GM23248 (cell line): ENCODE measurements at places on chromosomes 4 and X. TPM values are rescaled to one million over a fixed set of nuclear protein-coding genes. Genes with fewer than 3 reads are reported as not detected.

Gene GPR82
- not detected in 2 replicates for total RNA-seq

Gene TGIF2LX
- not detected in 2 replicates for total RNA-seq

Gene ARHGEF6
- total RNA-seq: 5.9 and 7.7 TPM in 2 replicates

Gene CT45A1
- not detected in 2 replicates for total RNA-seq

Gene XG
- total RNA-seq: 16.3 and 21.4 TPM in 2 replicates

GRCh38 chr4:36651253-36651652 is 369.8 kb downstream of the DTHD1 start:
- no peak overlapping the region for H3K27ac ChIP-seq
- no peaks in the 10 kb centered on the region for H3K36me3 ChIP-seq
- no peak for DNase-seq
- no peak overlapping the region for H3K4me3 ChIP-seq
- H3K4me1 ChIP-seq: no peaks in the 10 kb centered on the region

DNA sequence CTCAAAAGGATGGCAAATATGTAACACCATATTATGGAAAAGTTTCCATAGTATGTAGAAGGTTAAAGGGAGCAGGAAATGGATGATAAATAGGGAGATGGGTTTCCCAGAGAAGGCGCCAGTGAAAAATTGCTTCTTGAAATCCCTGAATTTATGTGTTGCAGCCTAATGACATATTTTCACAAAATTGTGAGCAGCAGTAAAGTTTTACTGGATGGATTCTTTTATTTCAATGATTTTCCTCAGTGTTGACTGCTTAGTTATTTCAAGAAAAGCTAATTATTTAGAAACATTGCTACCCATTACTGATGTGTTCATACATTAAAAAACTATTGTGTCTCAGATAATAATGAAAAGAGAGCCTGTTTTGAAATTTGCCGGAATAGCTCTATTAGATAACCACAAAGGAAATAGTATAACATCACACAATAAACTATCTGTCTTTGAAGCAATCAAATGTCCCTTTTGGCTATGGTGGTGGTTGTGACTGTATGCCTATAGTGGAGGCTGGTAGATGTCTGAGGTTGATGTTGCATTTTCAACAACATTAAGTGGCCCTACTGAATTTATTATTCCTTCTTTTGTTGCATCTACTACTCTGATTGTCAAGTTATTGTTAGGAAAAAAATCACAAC is 169.9 kb upstream of the HAND2 start:
- no peaks in the 10 kb centered on the region for H3K4me1 ChIP-seq
- no peaks in the 10 kb centered on the region for H3K27me3 ChIP-seq
- no peak for DNase-seq
- H3K4me3 ChIP-seq: no peak overlapping the region
- H3K36me3 ChIP-seq: no peaks in the 10 kb centered on the region
- H3K27ac ChIP-seq: no peak overlapping the region

- H3K27me3 ChIP-seq: no peaks in the 10 kb centered on the region
- no peaks in the 10 kb centered on the region for H3K36me3 ChIP-seq
- DNase-seq: peak; percentile 89
- H3K4me3 ChIP-seq: peak overlapping the region; percentile 30; the same call in 1 of the 2 replicates
- H3K4me1 ChIP-seq: peaks cover 58% of the 10 kb centered on the region
Measured at GRCh38 chr4:128573781-128574508, 235.6 kb upstream of the JADE1 start.

GRCh38 chr4:7687796-7688195 is 251.9 kb downstream of the AFAP1 start:
- H3K27me3 ChIP-seq: peaks cover 11% of the 10 kb centered on the region; the same call in 1 of the 2 replicates
- no peaks in the 10 kb centered on the region for H3K4me1 ChIP-seq
- DNase-seq: no peak

DNA sequence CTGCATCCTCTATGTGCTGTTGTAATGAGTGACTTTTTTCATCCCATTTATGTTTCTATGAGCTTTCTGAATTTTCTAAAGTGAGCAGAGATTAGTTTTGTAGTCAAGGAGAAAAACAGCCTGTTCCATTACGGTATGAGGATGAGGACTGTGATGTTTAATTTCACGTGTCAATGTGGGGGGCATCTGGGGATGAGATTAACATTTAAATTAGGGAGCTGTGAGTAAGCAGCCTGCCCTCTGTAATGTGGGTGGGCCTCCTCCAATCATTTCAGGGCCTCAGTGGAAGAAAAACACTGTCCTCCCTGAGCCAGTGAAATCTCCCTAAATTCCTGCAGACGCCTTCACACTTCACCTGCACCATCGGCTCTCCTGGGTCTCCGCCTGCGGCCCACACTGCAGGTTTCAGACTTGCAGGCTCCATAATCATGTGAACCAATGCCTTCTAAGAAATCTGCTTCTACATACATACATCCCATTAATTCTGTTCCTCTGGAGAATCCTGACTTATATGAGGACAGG is 121.7 kb downstream of the AFAP1 start:
- peaks cover 55% of the 10 kb centered on the region for H3K4me1 ChIP-seq
- peak overlapping the region; percentile 80 for H3K27ac ChIP-seq
- H3K36me3 ChIP-seq: peaks cover 54% of the 10 kb centered on the region
- no peak overlapping the region for H3K4me3 ChIP-seq

GRCh38 chr4:48470570-48470969 is 12.6 kb upstream of the SLC10A4 start:
- DNase-seq: peak; percentile 33
- H3K4me3 ChIP-seq: no peak overlapping the region
- 0 out of 2 replicates have a peak, but pooled peaks cover 7% of the 10 kb centered on the region for H3K4me1 ChIP-seq

DNA sequence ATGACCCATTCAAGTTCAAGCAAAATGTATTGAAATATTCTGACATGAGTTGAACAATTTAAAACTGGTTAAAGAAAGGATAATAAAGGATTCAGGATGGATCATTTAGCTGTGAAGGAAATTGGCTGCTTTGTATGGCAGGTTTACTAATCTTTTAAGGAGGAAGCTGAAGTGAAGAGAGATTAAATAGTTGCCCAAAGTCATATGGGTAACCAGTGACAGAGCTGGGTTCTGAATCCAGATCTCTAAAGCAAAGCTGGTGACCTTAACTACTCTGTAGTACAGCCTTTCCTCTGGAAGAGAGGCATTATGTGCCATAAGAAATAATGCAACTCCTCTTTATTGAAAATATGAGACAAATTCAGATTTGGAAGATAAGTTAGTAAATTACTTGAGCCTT is 22.8 kb downstream of the FHIP1A start:
- H3K27me3 ChIP-seq: no peaks in the 10 kb centered on the region
- no peak overlapping the region for H3K4me3 ChIP-seq
- H3K27ac ChIP-seq: no peak overlapping the region
- no peaks in the 10 kb centered on the region for H3K36me3 ChIP-seq
- peaks cover 37% of the 10 kb centered on the region for H3K4me1 ChIP-seq
- no peak for DNase-seq

- no peak overlapping the region for H3K4me3 ChIP-seq
- H3K27ac ChIP-seq: no peak overlapping the region
- DNase-seq: no peak
- H3K36me3 ChIP-seq: no peaks in the 10 kb centered on the region
- H3K27me3 ChIP-seq: peaks cover 26% of the 10 kb centered on the region
Measured at GRCh38 chr4:15784959-15785634, 7.0 kb downstream of the CD38 start.

DNA sequence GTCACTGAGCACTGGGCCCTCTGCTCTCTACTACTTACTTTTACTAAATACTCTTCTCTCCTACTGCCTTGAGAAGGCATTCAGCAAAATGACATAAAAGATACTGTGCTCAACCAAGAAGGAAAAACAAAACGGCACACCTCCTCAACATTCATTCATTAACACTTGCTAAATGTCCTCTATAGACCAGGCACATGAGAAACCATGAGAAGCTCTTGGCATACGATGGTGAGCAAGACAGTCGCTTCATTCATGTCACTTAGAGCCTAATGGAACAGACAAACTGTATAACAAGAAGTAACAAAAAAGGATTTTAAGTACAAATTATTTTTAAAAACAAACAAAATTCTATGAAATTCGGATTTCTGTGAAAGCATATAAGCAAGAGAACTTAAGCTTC is 38.7 kb downstream of the COL25A1 start:
- no peaks in the 10 kb centered on the region for H3K36me3 ChIP-seq
- no peak for DNase-seq
- no peak overlapping the region for H3K27ac ChIP-seq
- no peak overlapping the region for H3K4me3 ChIP-seq

GRCh38 chr4:177349191-177349590 is 39.5 kb downstream of the NEIL3 start:
- no peaks in the 10 kb centered on the region for H3K27me3 ChIP-seq
- no peak for DNase-seq
- H3K4me1 ChIP-seq: no peaks in the 10 kb centered on the region
- H3K4me3 ChIP-seq: no peak overlapping the region
- H3K36me3 ChIP-seq: no peaks in the 10 kb centered on the region

- H3K4me3 ChIP-seq: no peak overlapping the region
- no peaks in the 10 kb centered on the region for H3K4me1 ChIP-seq
- no peak overlapping the region for H3K27ac ChIP-seq
- no peak for DNase-seq
- no peaks in the 10 kb centered on the region for H3K36me3 ChIP-seq
- no peaks in the 10 kb centered on the region for H3K27me3 ChIP-seq
Measured at GRCh38 chr4:24370421-24370820, 213.9 kb downstream of the DHX15 start.

DNA sequence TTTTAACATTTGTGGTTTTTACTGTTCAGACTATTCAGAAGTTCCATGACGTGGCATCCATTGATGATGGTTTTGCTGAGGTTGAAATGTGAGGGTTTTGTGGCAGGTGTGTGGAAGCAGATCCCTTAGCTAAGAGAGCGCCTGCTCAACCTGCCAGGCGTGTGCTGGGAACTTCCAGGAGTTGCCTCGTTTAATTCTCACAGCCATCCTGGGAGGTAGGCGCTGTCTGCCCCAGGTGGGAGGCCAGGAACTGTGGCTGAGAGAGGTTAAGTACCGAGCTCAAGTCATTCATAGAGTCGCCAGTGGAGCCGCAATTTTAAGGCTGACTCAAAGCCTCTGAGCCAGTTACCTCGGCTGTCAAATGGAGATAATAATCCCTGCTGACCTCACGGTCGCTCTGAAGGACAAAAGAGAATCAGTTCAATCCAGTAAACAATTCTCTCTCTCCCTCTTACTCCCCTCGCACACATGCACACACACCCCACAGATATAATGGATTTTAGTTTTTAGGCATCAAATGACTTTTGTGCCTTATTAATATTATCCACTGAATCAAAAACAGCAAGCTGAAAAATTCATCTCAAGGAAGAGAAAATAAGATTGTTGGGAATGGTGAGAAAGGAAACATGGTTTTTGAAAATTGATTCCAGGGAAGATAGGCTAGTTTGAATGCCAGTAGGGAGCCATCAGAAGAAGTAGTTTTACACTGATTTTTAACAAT is 171.3 kb downstream of the PTTG2 start:
- peak overlapping the region; percentile 19; the same call in 1 of the 2 replicates for H3K4me3 ChIP-seq
- H3K36me3 ChIP-seq: no peaks in the 10 kb centered on the region
- H3K27ac ChIP-seq: peak overlapping the region; percentile 93
- DNase-seq: no peak
- peaks cover 46% of the 10 kb centered on the region for H3K4me1 ChIP-seq

DNA sequence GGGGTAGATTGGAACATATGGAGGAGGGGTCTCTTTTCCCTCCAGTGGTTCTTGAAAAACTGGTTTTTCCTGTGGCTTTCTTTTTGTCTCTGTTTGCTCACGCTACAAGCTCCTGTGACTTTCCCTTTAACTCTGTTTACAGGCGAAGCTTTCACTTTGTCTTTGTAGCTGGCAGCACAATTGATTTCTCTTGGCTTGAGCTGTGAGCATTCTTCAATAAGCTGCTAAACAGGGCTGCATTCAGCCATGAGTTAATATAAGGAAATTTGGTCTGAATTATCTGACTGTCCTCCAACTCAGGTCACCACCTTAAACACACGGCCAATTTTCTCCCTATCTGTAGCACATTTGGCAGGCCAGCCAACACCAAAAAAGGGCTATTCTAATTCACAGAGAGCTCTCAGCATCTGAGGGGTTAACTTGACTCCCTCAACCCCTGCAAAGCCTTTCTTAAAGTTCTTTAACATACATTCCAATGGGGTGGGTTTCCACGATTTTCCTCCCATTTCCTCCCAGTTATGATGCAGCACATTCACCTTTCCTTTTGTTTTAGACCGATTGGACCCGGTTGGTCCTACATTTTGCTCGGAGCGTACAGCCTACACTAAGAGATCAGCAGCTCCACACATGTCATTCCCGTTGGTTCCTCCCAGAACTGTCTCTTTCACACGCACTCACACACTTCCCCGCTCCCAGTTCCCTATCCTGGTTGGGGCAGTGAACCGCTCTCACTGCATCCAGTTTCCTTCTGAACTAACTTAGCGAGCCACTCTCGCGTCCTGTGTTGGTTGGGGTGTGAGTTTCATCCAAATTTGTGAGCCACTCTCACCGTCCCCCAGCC is 45.4 kb downstream of the UGT2A3 start:
- H3K27me3 ChIP-seq: no peaks in the 10 kb centered on the region
- H3K4me3 ChIP-seq: no peak overlapping the region
- H3K36me3 ChIP-seq: no peaks in the 10 kb centered on the region
- no peaks in the 10 kb centered on the region for H3K4me1 ChIP-seq
- no peak for DNase-seq
- H3K27ac ChIP-seq: no peak overlapping the region

DNA sequence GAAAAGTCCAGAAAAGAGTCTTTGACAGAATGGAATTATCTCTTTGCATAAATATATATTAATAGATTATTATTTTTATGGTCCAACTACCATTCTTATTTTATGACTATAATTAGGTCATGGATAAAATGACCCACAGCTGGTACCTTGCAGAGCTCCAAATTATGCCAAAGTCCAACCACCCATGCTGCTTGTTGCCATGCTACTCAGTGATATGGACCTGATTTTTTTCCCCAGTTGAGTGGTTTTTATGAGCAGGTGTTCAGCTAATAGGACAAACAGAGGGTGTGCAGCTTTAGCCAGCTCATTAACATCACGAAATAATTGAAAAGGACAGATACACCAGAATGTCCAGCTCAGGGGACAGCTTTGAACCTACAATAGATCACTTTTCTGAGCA is 9.7 kb downstream of the HOPX start:
- H3K27ac ChIP-seq: no peak overlapping the region
- no peak overlapping the region for H3K4me3 ChIP-seq

DNA sequence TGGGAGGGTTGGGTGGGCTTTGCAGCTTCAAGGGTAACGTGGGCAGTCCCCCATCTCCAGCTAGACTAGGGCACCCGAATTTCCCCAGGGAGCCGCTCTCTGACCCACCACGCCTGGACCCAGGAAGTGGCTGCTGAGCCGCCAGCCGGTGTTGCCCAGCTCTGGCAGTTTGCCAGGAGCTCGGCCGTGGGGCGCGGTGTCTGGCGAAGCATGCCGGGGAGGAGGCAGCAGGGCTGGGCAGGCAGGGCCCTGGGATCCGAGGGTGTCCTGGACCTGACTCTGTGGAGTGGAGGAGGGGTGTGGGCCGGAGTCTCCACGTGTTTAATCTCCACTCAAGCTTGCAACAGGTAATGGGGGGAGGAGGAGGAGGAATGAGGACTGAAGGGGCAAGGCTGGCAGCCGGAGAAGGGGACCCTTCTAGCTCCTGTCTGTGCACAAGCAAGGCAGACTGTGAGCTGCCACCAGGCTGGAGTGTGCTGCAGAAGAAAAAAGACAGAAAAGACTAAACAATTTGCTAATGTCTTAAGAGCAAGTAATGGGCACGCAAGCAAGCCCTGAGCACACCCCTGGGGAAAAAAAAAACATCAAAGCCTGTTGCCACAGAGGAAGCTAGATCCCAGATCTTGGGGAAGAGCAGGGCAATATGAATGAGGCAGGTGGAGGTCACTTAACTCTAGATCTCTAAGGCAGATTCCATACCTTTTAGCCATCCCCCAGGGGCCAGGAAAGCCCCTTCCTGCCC is 2.4 kb downstream of the LONRF3 start:
- H3K27me3 ChIP-seq: peaks cover 10% of the 10 kb centered on the region
- no peak overlapping the region for H3K27ac ChIP-seq
- H3K36me3 ChIP-seq: no peaks in the 10 kb centered on the region
- peak overlapping the region; percentile 69; the same call in 1 of the 2 replicates for H3K4me3 ChIP-seq
- H3K4me1 ChIP-seq: no peaks in the 10 kb centered on the region

GRCh38 chr4:108717386-108717785 is 45.5 kb downstream of the ETNPPL start:
- no peak overlapping the region for H3K27ac ChIP-seq
- no peak overlapping the region for H3K4me3 ChIP-seq
- DNase-seq: no peak
- H3K4me1 ChIP-seq: no peaks in the 10 kb centered on the region
